GM12864 (cell line): ENCODE measurements at places on chromosomes 1 and 21.

DNA sequence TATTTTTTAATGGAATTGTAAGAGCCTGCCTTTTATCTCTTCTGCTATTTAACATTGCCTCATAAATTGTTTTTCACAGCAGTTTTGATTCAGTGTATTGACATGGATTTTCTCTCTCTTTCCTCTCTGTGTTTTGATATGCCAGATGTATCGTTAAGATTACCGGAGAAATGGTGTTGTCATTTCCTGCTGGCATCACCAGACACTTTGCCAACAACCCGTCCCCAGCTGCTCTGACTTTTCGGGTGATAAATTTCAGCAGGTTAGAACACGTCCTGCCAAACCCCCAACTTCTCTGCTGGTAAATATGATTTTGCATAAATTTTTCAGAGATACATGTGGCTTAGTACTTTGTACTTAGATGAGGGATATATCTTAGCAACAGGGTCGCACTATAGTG lies 23.1 kb upstream of the DYNLT5 start:
- no peak for DNase-seq

GRCh38 chr1:65538086-65538485 lies 117.6 kb downstream of the LEPR start:
- DNase-seq, result no peak

- no peak for DNase-seq
Observed at GRCh38 chr1:111886741-111887140, 102.7 kb downstream of the KCND3 start.

DNA sequence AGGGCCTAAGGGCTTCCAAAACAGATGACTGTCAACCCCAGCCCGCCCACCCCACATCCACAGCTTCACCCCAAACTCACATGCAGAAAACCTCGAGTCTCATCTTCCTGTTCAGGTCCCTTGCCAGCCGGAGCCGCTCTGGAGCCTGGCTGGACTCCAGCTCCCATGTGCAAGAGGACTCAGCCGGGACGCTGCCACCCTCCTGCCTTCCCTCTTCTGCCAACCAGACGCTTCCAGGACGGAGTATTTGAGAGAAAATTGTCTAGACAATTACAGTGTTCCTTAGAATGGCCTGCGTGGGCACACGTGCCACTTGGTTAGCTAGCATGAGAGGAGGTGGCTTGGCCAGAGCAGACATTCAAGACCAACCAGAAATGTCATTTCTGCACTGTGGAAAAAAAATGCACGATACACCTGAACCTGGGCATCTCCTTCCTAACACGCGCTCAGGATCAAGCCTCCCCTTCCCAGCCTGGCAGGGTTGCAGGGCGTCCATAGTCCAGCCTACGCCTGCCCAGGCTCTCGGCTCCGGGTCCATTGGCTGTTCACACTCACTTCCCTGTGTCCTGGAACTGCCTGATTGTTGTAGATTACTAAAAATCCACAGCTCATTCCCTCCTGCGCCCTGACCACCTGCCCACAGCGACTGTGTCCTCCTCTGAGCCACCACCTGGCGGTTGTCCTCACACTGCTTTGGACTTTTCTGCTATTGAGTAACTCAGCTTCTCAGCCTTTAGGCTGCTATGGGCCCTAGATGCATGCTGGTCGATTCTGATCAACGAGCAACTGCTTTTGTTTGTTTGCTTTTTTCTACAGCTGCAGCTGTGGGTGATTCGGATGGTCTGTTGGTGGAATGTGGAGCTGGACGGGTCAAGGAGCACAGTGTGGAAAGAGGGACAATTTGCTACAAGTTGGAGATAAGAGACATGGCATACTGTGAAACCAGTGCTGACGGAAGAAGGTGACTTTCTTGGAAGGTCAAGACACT lies at the start of gene CLDN14:
Gene CLDN14, minus strand, starts transcription at position 708 of the 988 bp plus-strand sequence. CDS start 18,427 bp downstream, outside the sequence.
- no peak for DNase-seq

DNA sequence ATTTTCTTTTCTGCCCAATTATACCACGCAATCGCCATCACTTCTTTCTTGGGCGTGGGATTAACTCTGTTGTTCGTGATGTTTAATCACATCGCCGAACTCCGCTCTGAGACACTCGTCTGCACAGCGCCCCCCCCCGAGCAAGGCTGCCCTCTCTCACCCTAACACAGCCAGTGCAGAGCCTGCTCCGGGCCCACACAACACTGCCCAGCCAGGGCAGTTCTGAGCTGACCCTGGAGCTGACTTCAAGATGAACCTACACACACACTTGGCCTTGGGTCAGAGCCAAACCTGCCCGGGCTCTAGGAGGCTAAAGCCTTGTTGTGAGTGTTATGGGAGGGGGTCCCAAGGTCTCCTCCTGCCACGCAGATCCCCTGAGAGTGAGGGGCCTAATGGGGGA lies 64.6 kb upstream of the LRP8 start:
- no peak for DNase-seq

- no peak for DNase-seq
Observed at GRCh38 chr1:218804014-218804785, 369.5 kb upstream of the LYPLAL1 start.

DNA sequence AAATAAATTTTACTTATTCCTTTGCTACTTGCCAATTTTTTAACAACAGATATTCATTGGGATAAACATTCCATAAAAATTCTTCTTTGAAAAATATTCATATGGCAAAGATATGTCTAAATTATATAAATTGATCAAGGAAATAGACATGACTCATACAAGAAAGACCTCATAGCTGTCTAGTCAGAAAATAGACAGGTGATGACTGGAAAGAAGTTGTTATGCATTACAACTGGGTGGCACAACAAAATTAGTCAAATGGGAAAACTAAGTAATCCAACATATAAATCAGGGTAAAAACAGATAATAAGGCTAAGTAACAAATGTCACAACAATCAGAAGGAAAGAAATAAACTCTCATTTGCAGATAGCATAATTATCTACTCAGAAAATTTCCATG lies 92.0 kb downstream of the USH2A start:
- no peak for DNase-seq

DNA sequence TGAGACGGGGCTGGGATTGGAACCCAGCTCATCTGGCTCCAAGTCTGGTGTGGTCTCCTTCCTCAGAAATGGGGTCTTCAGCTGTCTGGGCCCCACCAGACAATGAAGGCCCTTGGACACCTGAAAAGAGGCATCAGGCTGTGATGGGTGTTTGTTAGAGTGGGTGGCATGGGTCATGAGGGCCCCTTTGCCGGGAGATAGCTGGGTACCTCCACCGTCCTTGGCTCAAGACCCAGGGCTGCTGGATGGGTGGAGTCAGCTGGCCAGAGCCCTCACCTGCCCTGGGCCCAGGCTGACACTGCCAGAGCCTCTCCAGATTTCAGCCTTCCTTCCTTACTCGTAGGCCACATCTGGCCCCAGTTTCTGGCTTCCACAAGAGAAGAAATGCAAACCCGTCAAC lies 13.4 kb upstream of the TTC22 start:
- no peak for DNase-seq

- DNase-seq, result no peak
Observed at GRCh38 chr1:203215573-203215972, 13.9 kb downstream of the CHIT1 start.

DNA sequence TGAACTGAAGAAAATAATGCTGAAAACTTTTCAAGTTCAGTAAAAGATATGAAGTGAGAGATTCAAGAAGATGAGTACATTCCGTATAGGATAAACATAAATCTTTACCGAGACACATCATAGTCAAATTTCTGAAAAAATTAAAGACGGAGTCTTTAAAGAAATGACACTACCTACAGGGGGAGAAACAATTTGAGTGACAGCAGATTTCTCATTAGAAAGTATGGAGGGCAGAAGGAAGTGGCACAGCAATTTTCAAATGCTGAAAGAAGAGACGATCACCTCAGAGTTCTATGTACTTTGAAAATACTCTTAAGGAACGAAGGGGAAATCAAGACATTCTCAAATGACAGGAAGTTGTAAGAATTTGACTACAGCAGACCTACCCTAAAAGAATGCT lies 271.2 kb downstream of the ZP4 start:
- no peak for DNase-seq

DNA sequence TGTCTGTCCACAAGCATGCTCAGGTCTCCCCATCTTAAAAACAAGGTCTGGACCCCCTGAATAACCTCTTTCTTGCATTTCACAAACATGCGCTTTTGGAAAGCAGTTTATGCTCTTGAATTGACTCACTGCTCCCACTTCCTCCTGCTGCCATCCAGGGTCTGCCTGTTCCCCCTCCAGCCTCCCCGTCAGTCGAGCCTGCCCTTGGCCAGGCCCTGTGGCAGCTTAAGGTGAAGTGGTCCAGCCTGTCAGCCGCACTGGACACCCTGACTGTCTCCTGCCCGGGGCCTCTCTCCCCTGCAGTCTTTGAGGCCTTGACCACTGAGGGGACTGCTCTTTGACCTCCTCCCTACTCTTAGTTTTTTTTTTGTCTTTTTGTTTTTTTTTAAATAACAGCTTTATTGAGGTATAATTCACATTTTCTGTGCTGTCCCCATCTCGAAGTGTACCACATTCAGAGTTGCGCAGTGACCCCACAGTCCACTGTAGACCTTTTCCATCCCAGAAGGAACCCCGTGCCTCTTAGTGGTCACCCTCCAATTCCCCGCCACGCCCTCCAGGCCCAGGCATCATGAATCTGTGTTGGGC lies 18.3 kb downstream of the GPR137B start:
- DNase-seq, result no peak

DNA sequence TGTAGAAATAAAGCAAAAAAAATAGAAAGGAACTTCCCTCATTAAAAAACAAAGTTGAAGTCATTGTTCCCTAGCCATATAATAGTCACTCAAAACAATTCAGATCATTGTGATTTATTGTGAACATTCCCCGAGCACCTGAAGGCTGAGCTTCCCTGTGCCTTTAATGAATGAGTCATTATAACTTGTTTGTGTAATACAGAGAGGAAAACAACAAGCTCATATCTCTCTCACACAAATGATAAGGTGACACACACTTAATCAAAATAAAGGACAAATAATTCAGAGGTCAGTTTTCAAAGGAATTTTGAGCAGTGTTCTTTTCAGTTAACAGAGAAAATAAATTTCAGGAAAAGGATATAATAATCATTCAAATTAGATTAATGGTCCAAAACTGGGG lies 326.2 kb downstream of the DUSP10 start:
- DNase-seq, result no peak

- peak; percentile 29 for DNase-seq
Observed at GRCh38 chr1:89286549-89287180, 14.0 kb upstream of the GBP5 start.
